CD4-positive, alpha-beta T cell treated with Interleukin-15 for 1 hour (primary cell): ENCODE measurements at places on chromosomes 12 and 14.

DNA sequence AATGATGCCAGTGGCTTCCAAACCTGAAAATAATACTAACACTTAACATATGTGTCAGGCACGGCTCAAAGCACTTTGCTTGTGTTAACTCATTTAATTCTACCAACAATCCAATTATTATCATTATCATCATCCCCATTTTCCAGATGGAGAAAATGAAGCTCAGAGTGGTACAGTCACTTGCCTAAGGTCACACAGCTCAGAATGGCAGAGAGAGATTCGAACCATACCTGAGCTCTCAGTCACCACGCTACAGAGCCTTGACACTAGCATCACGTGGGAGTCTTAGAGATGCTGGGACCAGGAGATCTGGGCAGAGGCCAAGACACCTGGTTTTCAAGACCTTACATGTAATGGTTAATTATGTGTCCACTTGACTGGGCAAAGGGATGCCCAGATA is 34.2 kb downstream of the DHX37 start:
- no peak for DNase-seq

DNA sequence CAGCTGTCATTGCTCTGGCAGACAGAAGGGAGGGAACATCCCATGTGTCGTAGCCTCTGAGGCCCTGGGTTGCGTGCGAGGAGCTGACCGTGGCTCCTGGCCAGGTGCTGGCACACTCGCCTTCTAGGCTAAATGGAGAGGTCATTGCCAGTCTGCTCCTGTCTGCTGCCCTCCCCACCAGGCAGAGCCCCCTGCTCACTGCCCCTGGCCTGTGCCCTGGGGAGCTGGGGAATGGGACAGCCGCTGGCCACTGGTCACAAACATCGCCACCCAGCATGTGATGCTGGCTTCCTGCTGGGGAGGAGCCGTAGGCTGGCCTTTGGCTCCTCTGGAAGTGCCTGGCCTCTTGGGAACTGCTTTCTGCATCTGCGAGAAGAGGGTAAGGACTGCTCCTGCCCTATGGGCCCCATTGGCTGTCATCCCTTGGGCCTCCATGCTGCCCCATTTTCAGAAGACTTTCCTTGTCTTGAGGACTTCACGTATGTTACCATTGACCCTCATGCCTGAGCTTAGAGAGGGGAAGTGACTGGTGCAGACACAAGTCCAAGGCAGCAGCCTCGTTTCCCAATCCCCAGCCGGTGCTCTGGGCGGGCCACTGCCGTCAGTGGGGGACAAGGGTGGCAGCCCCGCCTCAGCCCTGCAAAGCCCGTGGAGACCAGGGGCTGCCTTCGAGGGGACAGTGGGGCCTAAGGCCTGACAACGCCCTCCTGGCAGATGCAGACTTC is 2.0 kb upstream of the TNFAIP2 start:
- DNase-seq, result peak; percentile 54

DNA sequence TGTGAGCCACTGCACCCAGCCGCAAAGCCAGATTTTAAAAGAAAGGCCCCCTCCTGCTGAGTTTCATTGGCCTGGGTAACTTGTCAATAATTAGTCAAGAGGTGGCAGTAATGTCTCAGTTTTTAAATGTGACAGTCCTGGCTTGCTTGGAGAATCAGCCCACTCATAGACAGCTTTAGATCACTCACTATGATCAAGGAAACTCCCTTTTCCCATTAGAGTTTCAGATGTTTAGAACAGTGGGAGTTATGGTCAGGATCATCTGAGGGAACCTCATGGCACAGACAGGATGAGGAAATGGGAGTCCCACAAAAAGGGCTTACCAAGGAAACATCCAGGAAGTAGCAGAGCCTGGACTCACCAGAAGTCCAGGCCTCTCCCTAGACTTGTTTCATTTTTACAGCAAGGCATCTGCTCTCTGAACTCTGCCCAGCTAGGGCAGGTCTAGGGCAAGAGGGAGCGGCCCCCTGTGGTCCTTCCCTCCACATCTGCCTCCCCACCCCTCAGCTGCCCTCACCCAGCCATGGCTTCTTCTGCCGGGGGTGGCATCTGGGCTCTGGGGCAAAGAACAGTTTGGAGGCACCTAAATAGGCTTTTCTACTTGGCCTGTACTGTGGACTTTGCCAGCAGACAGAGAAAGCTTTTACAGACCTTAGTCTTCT is 11.2 kb downstream of the BCL2L14 start:
- no peak for DNase-seq

GRCh38 chr14:51219473-51220448 is 20.3 kb upstream of the TMX1 start:
- no peak for DNase-seq

- DNase-seq, result no peak
These were observed 158.8 kb downstream of the RPAP3 start for GRCh38 chr12:47547077-47547476.

GRCh38 chr14:103758059-103758776 is 42.6 kb downstream of the ZFYVE21 start:
- DNase-seq, result no peak

GRCh38 chr12:28460420-28461130 is 270.3 kb downstream of the CCDC91 start:
- no peak for DNase-seq

DNA sequence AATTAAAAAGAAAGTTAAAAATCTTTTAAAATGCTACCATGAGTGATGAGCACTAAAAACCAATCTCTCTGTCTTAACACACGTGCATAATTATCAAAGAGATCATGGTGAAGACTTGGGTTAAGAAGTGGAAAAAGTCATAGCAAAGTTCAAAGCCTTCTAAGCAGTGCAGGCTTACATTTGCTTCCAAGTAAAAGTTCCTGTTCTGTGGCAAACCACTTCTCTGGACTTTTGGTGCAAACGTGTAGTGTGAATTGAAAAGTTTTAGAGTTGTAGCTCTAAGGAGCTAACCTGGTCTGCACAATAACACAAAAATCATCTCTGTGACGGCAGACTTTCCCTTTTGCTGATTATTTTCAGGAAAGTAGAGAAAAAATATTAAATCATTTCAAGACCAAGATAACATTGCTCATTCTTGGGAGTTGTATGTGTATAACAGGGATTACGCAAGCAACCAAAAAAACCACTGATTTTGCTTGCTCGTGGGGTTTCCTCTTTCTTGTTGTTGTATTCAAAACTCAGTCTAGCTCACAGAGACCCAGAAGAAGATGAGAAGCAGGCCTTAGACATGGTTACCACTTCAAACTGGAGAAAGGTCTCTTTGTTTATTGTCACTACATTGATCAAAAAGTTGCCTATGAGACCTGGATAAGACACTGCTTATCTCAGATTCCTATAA is 2.3 kb upstream of the GLIPR1 start:
- DNase-seq, result peak; percentile 58

DNA sequence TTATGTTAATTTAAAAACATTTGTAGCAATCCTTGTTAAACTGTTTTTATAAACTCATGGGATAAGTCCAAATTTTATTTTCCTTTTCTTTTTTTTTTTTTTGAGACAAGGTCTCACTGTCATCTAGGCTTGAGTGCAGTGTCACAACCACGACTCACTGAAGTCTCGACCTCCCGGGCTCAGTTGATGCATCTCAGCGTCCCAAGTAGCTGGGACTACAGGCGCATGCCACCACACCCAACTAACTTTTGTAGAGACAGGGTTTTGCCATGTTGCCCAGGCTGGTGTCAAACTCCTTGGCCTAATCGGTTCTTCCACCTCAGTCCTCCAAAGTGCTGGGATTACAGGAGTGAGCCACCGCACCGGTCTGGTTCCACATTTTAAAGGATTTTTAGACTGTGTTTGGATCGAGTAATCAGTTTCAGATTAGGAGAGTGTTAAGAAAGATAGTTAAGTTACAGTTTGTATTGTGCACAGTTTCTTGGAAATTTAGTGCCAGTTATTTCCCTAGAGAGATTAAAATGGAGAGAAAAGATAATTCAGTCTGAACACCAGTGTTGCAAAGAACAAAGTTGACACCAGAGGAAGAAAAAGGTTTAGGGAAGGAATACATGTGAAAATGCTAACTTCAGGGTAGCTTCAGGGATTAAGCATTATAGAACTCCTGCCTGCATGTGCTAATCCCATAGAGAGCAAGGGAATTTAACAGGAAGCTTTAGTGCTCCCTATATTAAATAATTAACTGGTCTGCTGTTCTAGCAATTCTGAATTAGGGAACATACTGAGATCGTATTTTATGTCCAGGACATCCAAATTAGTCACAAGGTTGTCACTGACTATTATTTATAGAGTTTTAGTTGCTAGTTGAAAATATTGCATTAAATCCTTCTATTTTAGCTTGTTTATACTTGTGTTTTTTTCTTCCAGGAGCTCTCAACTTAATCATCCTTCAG is 10.1 kb downstream of the RAP1B start:
- no peak for DNase-seq

- DNase-seq, result no peak
These were observed 19.8 kb upstream of the MAP1LC3B2 start for GRCh38 chr12:116539361-116539771.

DNA sequence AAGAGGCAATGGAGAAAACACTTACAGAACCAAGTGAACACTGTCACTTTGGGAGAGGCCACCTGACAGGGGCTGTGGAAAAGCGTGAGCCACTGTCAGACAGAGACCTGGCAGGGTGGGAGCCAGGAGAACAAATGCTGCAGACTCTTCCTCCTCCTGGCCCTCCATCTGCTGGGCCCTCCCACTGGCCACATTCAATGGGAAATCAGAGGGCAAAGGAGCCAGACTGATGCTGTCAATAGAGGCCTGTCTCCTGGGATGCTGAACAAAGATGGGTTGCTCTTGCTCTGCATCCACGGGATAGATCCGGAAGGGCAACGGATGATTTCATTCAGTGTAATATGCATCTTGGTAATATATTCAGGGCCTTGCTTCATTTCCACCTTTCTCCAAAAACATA is 44.9 kb upstream of the BCAT1 start:
- no peak for DNase-seq

DNA sequence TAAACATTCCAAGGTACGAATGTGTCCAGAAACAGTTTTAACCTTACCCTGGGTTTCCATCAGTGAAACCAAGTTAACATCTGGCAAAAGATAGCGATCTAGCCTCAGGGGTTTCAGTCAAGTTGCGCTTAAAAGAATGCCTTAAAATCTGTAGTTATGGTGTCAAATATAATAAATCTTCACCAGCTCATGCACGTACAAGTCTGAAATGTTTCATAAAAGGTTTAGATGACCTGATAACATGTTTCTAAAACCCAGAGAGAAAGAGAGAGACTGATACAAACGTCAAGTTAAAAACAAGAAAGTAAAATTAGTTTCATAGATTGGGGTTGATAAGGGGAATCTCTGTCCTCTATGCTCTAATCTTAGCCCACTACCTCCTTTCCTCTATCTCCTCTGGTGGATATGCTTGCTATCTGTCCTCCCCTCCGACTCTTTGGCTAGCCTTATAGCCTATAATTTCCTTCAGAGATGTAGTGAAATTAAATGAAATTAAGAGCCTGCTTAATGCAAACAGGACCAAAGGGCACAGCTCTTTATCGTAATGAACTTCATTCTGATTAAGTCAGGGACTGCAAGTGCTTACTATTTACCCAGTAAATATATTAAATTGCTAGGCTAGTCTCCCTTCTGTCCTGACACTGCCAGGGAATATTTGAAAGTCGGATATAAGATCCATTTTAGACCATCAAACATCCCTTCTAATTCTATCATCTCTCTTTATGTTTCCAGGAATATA is 18.4 kb upstream of the FOS start:
- no peak for DNase-seq

- DNase-seq, result no peak
These were observed 11.5 kb downstream of the LIMA1 start for GRCh38 chr12:50271724-50272247.

- DNase-seq, result no peak
These were observed 71.5 kb downstream of the POLR3B start for GRCh38 chr12:106429043-106429552.

GRCh38 chr12:108753976-108754375 is 22.7 kb upstream of the CORO1C start:
- no peak for DNase-seq

- no peak for DNase-seq
These were observed 20.7 kb downstream of the ACACB start for GRCh38 chr12:109137055-109137454.

- no peak for DNase-seq
These were observed 248.5 kb upstream of the LMO3 start for GRCh38 chr12:16854465-16854864.

GRCh38 chr14:68756000-68756481 is 36.8 kb downstream of the ZFP36L1 start:
- DNase-seq, result no peak

DNA sequence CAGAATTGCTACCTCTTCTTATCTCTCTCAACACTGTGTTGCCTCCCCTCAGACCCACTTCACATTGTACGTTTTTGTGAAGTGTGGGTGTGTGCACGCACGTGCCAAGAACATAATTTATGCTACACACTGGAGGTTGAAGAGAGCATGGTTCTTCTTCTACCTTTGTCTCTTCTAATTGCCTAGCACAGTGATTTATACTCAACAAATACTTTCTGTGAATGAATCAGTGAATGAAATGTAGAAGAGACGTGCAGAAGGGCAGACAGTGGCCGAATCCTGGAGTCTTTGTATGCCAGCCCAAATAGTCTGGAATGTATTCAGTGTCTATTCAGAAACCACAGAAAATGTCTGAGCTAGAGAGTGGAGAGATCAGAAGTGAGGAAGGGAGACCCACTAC is 4.6 kb upstream of the SAMD4A start:
- no peak for DNase-seq

GRCh38 chr12:50720501-50720900 is 43.4 kb upstream of the ATF1 start:
- DNase-seq, result no peak

- no peak for DNase-seq
These were observed 9.7 kb downstream of the KRT1 start for GRCh38 chr12:52670506-52670905.

GRCh38 chr12:693934-694533 is 30.8 kb upstream of the NINJ2 start:
- no peak for DNase-seq

- no peak for DNase-seq
These were observed 145.0 kb upstream of the SLC38A2 start for GRCh38 chr12:46517579-46517962.

DNA sequence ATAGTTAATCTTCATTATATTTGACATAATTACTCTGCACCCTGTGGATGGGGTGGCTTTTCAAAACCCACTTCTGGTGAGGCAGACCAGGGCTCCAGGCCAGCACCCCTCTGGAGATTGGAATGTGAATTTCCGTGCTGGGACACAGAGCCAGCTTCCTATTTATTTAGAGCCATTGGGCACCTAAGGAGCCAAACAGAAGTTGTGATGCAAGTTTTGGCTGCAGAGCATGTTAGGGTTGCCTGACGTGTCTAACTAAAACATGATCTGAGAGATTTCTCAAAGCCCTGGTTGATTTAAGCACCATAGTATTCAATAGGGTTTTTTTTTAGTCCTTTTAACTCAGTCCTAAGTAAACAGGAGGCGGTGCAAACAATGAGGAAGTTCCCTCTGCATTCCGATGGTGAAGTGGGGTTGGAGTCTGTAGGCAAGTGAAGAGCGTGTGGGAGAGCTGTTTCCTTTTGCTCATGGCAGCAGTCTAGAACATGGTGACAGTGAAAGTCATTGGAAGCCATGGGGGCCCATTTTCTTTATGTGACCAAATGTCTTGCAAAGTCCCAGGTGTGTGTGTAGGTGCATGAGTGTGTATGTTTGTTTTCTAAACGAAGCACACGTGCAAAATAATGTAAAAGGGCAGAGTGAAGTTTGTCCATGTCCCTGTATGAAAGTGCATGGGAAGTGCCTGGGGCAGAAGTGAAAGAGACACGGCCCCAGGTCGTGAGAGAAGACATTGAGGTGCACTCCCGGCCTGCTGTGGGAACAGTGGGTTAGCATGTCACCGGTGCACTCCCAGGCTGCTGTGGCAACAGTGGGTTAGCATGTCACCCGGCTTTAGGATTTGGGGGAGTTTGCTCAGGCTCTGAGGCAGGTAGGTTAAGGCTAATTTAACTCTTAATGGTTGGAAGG is 117.7 kb downstream of the PRKCH start:
- peak; percentile 32 for DNase-seq

GRCh38 chr12:125017801-125018200 is 24.4 kb downstream of the BRI3BP start:
- DNase-seq, result no peak
